ENCODE measurements at places on chromosomes 3 and 15.
A peak's percentile ranks its signal among the peaks of the same experiment; 100 is the strongest.

DNA sequence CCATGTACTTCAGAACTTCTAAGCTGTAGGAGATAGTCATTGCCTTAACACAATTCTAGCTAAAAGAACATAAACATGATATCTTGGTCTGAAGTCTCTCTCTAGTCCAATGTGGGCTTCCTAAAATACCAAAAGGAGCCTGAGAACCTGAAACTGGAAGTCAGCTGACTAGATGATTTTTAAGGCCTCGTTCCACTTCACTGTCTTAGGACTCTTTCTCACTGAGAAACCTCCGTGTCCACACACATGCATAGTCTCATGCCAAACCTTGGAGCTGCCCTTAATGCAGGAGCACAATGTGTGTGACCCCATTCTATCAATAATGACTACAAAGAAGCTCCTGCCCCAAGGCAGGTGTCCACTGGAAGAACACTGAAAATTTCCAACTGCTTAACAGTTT, 87.7 kb downstream of the ETFA start:
- DNase-seq, result no peak

GRCh38 chr15:35603856-35604255, 57.9 kb upstream of the DPH6 start:
- DNase-seq, result no peak

- DNase-seq, result no peak
These were observed 80.4 kb downstream of the CHRD start for GRCh38 chr3:184460276-184460675.

GRCh38 chr3:170641510-170642236, 55.8 kb upstream of the SLC7A14 start:
- DNase-seq, result peak; percentile 8

DNA sequence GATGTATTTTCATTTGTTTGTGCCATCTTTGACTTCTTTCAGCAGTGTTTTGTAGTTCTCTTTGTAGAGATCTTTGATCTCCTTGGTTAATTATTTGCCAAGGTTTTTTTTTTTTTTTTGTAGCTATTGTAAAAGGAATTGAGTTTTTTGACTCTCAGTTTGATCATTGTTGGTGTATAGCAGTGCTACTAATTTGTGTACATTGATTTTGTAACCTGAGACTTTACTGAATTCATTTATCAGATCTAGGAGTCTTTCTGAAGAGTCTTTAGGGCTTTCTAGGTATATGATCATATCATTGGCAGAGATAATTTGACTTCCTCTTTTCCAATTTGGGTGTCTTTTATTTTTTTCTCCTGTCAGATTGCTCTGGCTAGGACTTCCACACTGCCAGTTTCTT, 42.2 kb upstream of the POMGNT2 start:
- no peak for DNase-seq

DNA sequence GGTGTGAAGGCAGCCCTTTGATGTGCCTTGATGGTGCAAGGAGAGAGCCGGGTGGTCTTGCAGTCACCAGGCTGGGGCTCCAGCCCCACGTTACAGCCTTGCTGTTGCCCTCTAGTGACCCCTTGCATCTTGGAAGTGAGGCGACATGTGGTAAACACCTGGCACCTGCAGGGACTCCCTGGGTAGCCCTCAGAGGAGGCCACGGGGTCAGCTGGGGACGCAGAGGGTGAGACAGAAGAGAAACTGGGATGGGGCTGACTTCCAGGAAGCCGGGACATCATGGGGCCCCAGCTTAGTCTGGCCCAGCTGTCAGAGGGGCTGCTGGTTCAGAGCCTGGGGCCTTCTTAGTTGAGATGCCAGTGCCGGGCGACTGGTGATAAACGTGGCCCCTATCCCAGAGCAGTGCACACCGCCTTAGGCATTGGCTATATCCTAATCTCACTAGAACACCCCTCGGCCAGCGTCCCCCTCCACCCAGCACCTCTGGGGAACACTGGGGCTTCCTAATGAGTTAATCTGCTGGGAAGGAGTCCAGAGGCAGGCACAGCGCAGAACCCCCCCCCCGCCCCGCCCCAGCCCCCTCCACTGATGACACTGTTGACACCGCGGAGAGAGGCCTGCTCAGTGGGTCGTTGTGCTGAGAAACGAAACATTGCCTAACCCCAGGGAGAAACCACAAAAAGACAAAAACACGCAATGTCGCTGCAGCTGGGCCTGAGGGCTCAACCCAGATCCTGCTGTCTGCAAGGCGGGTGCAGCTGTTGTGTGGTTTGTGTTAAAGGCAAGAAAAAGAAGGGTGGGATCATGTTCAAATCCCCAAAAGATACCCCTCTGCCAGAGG, 60.5 kb upstream of the KLF13 start:
- DNase-seq, result peak; percentile 55

DNA sequence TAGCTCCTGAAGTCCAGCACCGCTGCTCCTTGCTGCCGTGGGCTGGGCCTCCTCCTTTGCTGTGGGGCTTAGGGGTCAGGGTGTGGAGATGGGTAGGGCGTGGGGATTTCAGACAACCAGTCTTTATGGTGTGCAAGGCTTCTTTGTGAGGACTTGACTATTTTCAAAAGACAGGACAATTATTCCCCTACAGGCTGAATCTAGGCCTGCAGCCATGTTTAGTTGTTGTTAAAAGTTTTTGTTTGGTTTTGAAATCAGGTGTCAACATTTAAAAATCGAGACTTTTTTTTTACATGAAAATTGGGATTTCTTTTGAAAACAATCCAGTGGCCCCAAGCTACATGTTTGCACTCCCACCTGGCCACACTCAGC, 10.6 kb downstream of the RPL32 start:
- no peak for DNase-seq

- no peak for DNase-seq
These were observed 19.2 kb downstream of the RARB start for GRCh38 chr3:25447285-25447684.

DNA sequence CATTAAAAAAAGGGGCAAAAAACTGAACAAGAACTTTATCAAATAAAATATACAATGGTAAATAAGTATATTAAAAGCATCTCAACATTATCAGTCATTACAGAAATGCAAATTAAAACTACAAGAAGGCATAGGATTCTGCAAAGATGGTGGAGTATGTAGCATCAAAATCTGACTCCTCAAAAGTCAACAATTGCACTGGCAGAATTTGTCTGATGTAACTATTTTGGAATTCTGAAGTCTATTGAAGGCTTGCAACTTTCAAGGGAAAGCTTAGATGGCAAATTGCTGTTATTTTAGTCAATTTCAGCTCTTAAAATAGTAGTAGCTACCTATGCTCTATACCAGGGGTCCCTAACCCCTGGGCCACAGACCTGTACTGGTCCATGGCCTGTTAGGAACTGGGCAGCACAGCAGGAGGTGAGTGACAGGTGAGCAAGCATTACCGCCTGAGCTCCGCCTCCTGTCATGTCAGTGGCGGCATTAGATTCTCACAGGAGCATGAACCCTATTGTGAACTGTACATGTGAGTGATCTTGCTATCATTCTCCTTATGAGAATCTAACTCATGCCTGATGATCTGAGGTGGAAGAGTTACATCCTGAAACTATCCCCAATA, 107.6 kb downstream of the TGFBR2 start:
- no peak for DNase-seq

- DNase-seq, result peak; percentile 99
These were observed at the start of gene BTBD1 for GRCh38 chr15:83066734-83067637. BTBD1 (minus strand) TSS chr15:83067252; CDS start chr15:83067151, 101 bp downstream.

DNA sequence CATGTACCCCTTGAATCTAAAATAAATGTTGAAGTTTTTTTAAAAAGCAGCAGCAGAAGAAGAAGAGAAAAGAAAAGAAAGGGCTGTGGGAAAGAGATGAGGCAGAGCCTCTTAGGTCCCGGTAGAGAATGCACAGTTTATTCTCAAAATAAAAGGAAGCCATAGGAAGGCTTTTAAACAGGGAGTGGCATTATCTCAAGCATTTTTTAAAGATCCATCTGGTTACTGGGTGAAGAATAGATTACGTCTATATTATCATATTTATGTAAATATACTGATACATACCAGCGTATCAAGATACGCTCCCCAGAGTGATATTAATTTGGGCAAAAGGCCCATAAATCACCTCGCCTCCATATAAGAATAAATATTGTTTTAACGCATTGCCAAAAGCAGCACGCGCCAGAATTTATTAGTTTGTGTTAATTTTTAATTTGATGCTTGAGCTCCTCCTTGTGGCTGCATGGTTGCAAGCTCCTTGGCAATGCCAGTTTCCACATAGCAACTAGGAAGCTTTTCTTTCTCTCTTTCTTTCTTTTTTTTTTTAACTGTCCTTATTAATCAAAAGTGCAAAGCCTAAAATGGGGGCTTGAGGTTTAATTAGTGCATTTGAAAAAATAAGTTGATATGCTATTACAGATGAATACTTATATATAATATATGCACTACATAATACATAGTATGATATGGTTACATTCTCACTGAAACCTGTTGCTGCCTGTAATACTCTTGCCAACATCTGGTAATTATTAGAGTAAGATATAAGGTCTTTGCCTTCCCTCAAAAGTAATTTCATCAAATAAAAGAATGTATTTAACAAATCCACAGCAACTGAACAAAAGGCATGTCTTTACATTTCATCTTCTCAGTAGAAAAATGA, 242.8 kb upstream of the UBE2E2 start:
- peak; percentile 51 for DNase-seq

- DNase-seq, result no peak
These were observed 100.2 kb upstream of the PRR23E start for GRCh38 chr3:127092776-127093175.

GRCh38 chr3:106036696-106037095, 167.9 kb upstream of the CBLB start:
- DNase-seq, result no peak

DNA sequence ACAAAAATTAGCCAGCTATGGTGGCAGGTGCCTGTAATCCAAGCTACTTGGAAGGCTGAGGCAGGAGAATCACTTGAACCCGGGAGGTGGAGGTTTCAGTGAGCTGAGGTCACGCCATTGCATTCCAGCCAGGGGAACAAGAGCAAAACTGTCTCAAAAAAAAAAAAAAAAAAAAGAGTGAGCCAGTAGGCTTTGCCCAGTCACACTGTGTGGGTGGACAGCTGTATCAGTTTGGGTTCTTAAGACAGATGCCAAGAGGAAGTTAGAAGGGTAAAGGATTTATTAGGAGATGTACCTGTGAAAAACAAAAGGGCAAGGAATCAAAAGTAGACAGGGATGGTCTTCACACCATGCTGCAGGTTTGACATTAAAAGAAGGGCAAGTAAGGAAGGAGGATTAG, 86.1 kb upstream of the CGNL1 start:
- no peak for DNase-seq

DNA sequence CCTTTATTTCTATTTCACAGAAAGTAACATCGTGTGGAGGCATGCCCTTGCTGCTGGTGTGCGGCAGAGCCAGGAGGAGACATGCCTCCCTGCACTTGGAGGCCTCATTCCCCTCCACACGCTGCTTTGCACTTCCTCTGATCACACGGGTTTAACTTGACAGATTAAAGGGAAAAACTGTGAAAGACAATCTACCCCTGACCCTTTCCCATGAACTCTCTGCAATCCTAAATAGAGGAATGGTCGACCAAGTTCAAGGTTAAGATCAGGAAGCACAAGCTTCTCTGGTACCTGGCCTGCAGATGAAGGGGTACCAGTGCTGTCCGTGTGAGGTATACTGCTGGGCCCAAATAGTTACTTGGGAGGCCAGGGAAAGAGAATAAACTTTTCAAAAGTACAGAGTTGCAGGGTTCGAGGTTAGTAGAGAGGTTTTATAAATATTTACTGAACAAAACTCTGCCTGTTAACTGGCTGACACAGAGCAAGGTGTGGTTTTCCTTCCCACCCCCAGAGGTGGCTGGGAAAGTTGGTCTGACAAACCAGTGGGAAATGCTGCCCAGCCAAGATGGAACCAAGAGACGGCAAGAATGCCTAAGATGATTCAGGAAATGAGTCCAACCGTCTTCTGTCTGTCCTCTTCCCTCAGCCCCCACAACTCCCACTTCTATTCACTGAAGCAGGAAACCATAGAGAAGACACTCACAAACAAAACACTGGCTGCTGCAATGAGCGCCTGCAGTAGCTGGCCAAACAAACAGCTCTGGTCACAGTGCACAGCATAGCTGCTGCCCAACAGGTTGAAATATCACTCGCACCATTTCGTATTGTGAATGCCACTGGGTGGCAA, 79.6 kb downstream of the IGF2BP2 start:
- DNase-seq, result peak; percentile 74

GRCh38 chr3:108428586-108428985, 81.8 kb downstream of the MYH15 start:
- DNase-seq, result no peak

- DNase-seq, result peak; percentile 2
These were observed 2.1 kb downstream of the OPA1 start for GRCh38 chr3:193594946-193595689.

- DNase-seq, result no peak
These were observed 20.4 kb downstream of the BMF start for GRCh38 chr15:40087991-40088928.

GRCh38 chr3:6229778-6230410, 631.0 kb upstream of the GRM7 start:
- no peak for DNase-seq

DNA sequence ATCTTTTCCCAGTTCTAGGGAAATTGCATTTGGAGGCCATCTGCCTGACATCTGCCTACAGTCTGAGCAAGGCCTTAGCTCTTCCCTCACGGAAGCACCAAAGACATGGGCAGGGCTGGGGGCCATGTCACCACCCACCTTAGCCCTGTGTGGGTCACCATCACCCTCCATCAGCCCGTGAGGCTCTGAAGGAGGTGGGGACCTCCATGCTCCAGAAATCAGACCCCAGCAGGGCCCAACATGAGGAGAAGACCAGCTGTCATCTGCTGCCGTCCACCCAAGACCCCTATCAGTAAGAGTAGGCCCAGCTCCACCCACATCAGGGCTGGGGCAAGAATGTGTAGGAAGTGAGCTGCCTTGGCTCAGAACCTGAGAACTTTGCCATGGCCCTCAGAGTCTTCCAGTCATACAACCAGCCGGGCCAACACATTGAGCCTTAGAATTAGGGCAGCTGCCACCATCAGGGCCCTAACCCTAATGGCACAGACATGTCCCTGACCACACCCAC, 1.9 kb downstream of the TMIE start:
- no peak for DNase-seq

DNA sequence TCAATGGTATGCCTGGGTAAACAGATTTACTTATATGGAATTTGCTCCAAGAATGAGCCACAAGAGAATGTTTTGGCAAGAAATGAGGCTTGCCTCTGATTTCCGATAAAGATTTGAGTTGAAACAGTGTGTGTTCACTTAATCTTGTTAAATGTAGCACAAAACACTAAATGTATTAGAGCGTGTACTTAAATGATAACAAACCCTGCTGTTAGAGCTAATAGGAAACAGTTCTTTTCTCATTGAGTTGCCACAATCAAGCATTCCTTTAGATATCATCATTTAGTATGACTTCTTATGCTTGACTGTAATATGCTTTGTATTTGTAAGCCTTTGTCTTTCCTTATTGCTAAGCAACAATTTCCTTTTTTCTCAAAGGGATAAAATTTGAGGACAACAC, 353.6 kb upstream of the ZNF717 start:
- peak; percentile 4 for DNase-seq

- DNase-seq, result peak; percentile 17
These were observed 651.6 kb downstream of the NTRK3 start for GRCh38 chr15:87604857-87605446.
